Activated T-cell treated with anti-CD3 and anti-CD28 coated beads for 4 hours (primary cell): ENCODE measurements at places on chromosomes 12 and 14.

- no peak for DNase-seq
Measured at GRCh38 chr12:98471085-98471484, 44.3 kb upstream of the TMPO start.

- no peak for DNase-seq
Measured at GRCh38 chr12:98578392-98578791, 15.1 kb upstream of the SLC25A3 start.

DNA sequence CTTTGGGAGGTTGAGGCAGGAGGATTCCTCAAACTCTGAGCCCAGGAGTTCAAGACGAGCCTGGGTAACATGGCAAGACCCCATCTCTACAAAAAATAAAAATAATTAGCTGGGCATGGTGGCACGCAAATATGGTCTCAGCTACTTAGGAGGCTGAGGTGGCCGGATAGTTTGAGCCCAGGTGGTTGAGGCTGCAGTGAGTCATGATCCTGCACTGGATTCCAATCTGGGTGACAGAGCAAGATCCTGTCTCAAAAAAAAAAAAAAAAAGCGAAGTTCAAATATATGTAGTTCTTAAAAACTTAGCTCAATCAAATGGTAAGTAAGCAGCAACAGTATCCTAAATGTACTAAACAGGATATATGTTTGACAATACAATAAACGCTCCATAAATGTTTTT is 85.5 kb upstream of the SSTR1 start:
- DNase-seq: no peak

- DNase-seq: peak; percentile 61
Measured at GRCh38 chr12:57110104-57111030, 795 bp downstream of the STAT6 start.

DNA sequence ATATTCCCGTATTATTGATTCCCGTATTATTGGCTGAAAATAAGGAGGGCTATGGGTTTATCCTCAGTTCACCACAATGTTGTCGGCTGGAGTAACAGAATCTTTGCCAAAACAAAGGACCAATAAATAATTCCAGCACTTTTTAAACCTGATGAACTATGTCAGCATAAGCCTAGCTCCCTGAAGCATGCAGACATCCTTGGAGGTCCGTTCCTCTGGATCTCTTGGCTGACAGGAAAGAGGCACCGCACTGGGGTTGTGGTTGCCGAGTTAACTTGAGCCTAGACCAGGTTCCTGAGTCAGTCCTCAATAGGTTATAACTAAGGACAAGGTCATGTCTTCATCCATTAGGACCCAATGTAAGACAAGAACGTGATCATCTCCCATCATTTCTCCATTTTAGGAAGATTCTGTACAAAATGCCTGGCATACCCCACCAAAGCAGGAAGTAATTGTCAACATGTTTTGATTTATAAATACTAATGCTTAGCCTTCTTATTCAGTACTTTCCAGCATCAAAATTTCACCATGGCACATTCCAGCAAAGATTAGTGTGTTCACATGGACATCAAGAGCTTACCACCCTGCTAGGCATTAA is 36.6 kb downstream of the NID2 start:
- no peak for DNase-seq

DNA sequence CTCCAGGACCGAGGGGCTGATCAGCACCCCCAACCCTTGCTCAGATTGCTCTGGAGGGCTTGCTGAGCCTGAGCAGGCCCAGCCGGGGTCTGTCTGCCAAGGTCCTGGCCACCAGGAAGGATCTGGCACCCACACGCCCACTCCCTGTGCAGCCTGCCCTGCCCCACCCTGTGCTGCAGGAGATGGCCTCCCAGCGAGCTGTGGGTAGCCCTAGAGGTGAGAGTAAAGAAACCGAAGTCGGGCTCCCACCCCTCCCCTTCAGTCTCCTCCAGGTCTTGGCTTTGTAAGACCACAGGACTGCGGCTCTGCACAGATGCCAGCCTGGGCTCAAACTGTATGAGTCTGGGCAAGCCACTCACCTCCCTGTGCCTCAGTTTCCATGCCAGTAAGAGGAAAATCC is 307.8 kb downstream of the BCL11B start:
- DNase-seq: no peak
